ENCODE measurements at places on chromosomes 4 and X.
A peak's percentile ranks its signal among the peaks of the same experiment; 100 is the strongest.

DNA sequence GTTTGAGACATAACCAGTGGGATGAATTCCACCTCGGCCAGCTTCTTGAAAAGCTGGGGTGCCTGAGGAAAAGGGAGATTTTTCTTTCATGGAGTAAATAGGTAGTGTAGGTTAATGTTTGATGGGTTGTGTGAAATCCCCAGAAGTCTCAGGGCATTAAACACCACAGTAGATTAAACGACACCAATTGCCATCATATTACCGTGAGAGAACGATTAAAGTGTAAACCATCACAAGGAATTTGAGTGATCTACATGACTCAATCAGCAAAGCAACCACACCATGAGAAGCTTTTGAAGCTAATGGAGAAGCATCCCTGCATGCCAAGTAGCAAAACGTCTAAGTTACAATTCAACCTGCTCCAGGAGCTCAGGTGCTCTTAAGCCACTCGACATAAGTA lies 322.5 kb upstream of the GATB start:
- DNase-seq, result no peak

GRCh38 chrX:72715546-72715945 lies 1.4 kb upstream of the PHKA1 start:
- no peak for DNase-seq

GRCh38 chrX:49166914-49167739 lies 4.6 kb downstream of the MAGIX start:
- peak; percentile 71 for DNase-seq

GRCh38 chr4:94551643-94552564 lies 100.2 kb downstream of the PDLIM5 start:
- no peak for DNase-seq

DNA sequence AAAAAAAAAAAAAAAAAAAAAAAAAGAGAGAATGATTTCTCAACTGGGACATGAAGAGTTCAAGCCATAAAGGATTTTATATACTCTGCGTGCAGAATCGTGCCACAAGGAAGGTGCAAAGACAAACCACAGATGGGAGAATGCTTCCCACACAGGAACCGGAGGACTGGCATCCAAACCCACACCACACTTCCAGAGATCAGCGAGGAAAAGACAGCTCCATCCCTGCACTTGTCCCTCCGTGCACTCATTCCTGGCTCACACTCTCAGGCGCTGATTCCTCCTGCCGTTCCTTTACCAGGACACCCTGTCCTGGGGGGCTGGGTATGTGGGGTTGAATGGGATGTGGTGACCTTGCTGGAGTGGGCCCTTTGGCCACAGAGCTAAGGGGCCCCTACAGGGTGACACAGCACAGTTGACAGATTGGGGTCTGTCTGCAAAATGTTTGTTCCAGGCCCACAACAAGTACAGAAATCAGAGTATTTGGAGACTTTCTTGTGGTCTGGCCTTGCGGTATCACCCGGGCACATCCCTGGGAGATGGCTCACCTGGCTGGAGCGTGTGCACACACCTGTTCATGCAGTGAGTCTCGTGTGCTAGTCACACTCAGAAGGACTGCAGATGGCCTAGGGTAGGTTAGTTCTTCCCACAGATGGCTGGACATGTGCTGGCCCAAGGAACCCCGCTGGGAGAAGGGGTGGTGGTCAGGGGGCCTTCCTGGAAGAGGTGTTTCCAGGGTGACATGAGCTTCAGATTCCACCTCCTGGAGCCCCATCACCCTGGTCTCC lies 55.4 kb upstream of the GPR78 start:
- DNase-seq, result no peak

GRCh38 chr4:56389558-56389957 lies 2.3 kb upstream of the AASDH start:
- no peak for DNase-seq

DNA sequence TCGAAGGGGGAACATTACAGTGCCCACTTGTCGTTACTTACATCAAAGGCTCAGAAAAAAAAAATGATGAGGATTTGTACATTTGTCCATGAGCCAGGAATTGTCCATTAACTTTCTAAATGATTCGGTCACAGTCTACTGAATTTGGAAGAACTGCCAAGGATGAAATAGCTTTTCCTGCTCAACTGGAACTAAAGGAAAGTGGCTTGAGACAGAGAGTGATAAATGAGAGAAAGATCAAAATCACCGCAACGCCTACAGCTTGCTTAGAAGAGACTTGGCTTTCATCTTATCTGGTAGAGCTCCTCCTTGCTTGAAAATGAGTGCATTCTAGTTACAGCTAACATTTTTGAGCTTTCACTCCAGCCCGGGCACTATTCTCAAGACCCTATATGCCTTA lies 55.5 kb upstream of the ADGRG2 start:
- no peak for DNase-seq
